ENCODE measurements at places on chromosomes 2 and 18.

DNA sequence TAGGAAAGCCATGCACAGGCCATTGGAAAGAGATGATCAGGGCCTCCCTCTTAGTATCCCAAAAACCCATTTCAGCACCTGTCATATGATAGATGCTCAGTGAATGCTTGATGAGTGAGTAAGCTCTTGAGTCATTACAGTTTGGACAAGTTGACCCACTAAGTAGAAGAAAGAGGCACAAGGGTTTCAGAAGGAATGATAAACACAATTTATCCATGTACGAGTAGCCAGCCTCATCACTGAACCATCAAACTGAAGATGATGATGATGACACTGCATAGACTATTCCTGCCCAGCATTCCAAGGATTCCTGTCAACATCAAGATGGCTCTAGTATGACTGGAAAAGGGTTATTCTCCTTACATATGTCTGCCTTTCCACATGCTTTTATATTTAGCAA is 596.0 kb downstream of the BCL11A start:
- no peak for DNase-seq

- DNase-seq = no peak
Observed at GRCh38 chr2:160372585-160372984, 121.0 kb downstream of the RBMS1 start.

DNA sequence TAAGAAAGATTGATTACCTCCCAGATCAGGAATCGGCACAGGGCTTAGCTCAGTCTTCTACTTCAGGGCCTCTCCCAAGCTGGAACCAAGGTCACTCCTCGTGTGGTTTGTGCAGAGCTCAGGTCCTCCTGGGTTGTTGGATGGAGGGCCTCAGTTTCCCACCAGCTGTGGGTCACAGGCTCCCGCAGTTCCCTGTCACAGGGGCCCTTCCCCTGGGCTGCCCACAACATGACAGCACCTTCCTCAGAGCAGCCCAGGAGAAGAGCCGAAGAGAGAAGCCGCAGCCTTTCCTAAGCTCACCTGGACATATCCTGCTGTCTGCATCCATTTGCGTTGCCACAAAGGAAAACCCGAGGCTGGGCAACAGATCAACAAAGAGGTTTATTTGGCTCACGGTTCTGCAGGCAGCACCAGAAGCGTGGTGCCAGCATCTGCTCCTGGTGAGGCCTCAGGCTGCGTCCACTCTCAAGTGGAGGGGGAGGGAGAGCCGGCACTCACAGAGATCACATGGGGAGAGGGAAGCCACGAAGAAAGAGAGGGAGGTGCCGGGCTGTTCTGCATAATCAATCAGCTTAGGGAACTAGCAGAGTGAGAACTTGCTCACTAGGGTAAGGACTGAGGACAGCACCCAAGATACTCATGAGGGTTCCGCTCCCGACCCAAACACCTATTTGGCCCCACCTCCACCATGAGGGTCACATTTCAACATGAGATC is 13.0 kb upstream of the ALLC start:
- no peak for DNase-seq

DNA sequence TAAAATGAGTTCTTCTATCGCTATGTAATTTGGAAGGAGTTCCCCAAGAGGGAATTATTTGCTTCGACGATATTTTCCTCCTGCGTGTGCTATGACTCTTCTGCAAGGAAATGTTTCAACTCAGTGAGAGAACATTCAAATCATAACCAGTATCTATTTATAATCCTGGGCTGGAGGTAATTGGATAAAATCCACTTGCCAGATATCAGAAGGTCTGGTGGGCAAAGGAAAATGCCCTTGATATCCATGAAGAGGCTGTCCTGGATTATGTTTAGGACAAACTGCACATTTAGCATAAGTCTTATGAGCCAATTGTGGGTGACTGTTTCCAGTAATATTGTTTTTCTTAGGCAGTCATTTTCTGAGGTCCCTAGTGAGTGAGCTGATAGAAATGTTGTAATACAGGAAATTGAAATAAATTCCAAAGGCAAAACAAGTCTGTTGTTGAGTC is 17.7 kb downstream of the RPIA start:
- DNase-seq = no peak

- no peak for DNase-seq
Observed at GRCh38 chr2:150706561-150706960, 219.1 kb upstream of the RND3 start.

GRCh38 chr2:120289221-120289906 is 36.7 kb downstream of the RALB start:
- no peak for DNase-seq

DNA sequence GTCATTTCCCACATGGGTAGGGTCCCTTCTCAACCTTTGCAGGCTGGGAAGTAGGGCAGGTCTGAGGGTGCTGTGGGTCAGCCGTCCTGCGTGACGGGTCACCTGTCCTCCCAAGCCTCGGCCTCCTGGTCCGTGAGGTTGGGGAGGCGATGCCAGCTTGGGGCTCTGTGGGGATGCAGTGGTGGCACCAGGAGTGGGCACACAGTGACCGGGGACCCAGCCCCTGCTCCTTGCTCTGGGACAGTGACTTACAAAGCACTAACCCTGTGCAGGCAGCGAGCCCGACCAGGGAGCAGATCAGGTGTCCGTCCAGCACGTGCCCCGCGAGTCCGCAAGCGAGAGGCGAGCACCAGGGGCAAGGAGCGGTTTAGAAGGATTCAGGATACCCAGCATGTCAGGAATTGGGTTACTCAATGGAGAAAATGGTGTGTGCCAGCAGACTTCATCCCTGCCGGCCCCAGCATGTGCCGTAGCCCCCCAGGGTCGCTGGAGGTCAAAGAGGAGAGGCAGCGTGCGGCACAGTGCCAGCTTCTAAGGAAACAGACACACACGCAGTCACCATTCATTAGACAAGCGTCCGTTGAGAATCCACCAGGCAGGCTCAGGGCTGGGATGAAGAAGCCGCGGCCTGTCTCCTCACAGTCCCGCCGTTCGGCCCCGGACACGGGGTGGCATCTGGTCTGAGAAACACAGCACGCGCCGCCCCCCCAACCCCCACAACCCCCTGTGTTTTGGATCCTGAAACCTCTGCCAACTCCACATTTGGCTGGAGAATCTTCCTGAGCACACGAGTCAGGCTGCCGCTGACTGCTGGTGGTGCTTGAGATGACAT is 11.7 kb downstream of the COLEC11 start:
- DNase-seq = no peak

DNA sequence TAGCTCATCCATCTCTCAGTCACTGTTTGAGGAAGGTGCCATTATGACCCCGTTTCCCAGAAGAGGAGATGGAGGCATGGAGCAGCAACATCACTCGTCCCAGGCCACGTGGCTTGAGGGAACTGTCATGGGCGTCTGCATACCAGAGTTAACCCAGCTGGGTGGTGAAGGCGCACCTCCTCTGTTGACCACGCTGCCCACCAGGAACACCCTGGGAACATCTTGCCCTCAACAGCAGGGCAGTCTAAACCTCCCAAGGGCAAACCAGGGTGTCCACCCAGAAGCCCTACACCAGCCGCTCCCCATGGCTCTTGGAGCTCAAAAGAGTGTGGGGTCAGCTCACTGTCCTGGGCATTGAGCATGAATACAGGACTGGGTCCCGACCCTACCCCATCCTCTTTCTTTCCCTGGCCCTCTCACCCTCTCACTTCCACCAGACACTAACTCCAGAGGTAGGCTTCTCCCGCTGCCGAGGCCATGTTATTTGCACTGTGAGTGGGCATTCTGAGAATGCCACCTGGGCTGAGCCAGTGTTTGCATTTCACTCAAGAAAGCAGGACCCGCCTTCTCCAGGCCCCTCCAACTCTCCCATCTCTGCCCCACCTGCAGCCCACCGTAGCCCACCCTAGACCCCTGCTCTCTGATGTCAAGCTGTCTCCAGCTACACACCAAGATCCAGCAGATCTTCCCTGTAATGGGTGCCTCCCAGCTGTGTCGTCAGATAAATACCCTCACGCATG is 259.6 kb downstream of the HDAC4 start:
- no peak for DNase-seq

DNA sequence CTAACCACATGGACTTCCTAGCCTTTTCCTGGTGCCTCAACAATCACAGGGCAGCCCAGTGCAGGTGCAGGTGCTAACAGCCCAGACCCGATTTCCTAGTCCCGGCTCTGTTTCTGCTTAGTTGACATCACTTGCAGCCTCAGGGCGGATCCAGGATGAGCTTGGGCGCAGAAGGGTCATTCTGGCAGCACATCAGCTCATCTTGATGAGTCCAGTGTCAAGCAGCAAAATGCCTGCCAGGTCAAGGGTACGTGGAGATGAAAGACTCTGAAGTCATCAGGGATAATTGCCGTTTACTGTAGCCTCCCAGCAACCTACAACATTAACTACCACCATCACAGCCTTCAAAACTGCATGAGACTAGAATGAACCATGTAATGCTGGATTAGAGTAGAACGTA is 39.4 kb upstream of the EFHD1 start:
- no peak for DNase-seq

DNA sequence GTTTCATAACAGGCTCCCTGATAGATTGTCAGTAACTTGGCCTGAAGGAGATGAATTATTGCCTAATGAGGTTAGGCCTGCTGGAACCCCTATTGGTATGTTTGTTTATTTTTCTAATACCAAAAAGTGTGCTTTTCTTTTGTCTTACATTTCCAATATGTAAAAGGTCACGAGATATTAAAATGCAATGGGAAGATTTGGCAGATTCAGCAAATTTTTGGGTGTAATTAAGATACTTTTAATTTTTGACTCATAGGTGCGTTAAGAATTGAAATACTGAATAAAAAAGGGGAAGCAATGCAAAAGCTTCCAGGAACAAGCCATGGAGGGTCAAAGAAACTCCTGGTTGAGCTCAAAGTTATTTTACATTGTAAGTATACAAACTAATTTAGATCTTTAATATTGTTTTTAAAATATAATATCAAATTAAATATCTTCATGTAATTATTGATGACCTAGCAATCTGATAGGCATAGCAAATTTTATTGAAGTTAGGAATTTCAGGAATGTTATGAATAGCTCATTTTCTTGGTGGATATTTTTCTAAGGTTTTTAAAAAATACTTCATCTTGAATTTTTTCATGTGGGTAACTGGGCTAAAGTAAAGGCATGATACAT is 52.1 kb downstream of the SMCHD1 start:
- DNase-seq = no peak

GRCh38 chr2:113173542-113174375 is at the start of gene PSD4:
TSS of gene PSD4 (plus strand) at chr2:113173971. CDS start at chr2:113182457, 8,486 bp downstream.
- peak; percentile 13 for DNase-seq

DNA sequence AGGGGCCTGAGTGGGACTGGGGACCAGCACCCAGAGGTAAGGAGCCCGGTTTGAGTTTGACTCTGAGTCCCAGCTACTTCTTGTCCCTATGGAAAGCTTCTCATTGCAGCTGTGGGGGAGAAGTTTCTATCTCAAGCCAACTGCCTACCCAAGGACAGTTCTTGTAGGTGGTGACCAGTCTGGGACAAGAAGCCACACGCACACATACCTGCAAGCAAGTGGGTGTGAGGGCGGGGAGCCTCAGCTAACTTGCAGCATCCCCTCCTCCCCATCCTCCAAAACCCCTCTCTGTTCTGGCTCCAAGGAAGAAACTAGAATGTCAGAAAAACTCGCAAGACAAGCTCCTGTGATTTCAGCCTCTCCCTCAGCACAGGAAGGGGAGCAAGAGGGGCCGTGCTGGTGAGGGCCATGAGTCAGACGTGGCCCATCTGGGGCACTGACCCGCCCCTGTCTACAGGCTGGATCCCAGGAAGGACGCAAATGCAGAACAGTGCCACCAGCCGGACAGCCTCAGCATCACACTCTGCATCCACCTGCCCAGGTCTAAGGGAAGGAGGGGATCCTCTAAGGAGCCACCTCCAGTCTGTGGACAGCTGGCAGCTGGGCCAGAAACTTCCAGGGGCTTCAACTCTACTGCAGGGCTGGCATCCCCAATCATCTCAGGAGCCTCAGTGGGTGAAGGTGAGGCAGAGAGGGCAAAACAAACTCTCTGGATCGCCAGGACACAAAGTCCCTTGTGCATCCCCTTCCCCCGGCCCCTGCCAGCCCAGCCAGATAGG is 103.4 kb downstream of the TNS1 start:
- no peak for DNase-seq

DNA sequence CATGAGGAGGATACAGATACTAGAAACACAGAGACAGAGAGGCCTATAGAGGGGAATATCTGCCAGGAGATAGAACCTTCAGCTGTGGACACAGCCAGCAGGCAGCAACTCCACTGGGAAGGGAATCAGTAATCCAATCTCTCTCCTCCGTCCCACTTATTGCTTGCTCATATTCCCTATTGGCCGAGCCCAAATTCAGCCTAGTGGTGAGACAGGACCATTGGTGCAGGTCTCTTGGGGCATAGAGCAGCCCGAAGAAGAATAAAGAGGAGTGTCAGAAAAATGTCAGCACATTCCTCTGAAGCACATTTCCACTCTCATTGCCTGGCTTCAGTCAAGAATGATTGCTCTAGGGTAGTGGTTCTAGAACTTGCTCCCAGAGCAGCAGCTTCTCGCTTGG is 1091.5 kb upstream of the GYPC start:
- DNase-seq = no peak

DNA sequence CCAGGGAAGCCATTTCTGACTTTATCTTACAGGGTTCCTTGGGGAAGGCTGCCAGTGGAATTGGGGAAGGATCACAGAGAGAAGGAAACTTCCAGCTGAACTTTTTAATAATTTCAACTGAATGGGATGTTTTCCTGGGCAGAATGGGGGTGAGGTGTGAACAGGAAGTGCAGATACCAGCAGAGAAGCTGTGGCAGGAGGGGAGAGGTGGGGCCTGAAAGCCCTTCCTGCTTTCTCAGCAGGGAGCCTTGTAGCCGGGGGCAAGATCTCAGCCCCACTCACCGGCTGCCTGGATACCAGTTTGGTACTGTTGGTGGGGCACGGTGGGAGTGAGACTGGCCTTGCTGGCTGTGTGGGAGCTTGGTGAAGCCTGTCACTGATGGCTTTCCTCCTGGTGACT is 170.5 kb downstream of the ZBTB7C start:
- DNase-seq = no peak

GRCh38 chr2:17594533-17595401 is 54.3 kb downstream of the VSNL1 start:
- no peak for DNase-seq

DNA sequence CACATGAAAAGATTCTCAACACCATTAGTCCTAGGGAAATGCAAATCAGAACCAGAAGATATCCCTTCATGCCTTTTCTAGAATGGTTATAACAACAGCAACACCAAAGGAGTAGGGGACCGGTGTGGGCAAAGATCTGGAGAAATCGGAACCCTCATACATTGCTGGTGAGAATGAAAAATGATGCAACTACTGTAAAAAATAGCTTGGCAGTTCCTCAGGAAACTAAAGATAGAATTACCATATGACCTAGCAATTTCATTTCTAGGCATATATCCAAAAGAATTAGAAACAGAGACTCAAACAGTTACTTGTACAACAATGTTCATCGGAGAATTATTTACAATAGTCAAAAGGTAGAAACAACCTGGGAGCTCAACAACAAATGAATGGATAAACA is 29.2 kb upstream of the CDH7 start:
- no peak for DNase-seq

DNA sequence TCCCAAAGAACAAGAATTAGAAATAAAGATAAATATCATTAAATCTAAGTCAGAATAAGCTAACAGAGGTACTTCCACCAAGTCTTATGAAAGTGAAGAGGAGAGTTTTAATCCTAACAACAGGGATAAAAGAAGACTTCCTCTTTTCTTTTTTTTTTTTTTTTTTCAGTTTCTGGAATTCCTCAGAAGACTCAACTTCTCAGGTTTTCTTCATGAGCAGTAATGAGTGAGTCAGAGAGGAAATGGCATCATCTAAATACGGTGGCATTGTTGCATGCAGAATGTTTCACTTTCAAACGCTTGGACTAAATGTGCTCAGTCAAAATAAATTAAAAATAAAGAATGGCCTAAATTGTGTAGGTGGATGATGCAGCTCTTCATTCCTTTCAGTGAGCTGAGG is 45.6 kb upstream of the ARHGAP15 start:
- DNase-seq = no peak

Data from amygdala (tissue), 56 donors.